ENCODE measurements at places on chromosomes 1 and 21.

DNA sequence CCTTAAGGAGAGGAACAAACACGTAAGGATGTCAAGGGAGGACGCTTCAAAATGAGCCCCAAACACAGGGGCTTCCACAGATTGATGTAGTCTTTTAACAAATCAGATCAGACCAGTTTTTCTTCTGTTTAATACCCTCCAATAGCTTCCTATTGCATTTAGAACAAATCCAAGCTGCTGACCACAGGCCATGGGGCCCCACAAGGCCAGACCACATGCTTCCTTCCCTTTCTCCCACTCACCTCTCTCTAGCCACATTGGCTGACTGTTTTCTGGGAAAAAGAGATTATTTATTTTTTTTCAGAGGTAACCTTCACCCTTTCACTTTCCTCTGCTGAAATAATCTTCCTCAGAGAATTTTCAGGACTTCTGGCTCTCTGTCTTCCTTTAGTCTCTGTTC lies 380.6 kb downstream of the SIPA1L2 start:
- DNase-seq = no peak

DNA sequence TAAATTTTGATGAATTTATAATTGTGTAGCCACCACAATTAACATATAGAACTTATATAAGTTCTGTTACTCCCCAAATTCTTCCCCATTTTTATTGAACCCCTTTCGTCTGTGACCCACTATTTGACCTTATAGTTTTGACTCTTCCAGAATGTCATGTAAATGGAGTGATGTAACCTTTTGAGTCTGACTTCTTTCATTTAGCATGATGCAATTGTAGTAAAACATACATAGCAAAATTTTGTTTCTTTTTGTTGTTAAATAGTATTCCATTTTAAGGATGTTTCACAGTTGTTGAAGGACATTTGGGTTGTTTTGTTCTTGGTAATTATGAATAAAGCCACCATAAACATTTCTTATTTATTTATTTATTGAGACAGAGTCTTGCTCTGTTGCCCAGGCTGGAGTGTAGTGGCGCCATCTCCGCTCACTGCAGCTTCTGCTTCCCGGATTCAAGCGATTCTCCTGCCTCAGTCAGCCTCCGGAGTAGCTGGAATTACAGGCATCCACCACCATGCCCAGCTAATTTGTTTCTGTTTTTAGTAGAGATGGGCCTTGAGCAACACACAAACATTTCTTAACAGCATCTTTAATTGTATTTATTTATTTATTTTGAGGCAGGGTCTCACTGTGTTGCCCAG lies 33.6 kb downstream of the RPRD2 start:
- no peak for DNase-seq

DNA sequence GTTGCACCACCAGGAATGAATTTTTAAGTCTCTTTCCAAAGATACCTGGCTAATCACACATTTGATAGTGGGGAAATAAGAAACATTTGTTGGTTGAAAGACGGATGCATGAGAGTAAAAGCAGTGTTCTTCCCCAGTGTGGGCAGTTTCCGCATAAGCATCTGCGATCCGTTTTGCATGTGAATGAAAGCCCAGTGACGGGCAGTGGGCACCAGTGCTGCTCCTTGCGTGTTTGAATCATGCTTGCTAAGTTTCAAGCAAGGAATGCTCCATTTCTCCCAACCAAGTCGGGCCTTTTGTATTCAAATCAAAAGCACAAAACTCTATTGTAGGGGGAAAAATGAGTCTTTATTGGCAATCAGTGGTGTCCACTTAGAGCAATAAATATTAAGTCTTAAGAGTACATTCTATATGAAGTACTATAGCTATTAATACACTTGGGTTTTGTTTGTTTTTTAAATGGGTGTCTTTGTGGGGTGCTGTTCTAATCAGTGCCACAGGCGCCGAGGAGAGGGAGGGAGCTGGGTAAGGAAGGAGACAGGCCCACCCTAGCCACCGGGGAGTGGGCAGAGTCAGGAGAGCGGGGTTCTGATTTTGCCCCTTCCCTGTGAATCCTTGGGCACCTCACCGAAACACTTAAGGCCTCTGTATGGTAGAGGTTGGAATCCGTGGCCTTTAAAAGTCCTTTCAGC lies 750 bp upstream of the PTGFRN start:
- DNase-seq = no peak

DNA sequence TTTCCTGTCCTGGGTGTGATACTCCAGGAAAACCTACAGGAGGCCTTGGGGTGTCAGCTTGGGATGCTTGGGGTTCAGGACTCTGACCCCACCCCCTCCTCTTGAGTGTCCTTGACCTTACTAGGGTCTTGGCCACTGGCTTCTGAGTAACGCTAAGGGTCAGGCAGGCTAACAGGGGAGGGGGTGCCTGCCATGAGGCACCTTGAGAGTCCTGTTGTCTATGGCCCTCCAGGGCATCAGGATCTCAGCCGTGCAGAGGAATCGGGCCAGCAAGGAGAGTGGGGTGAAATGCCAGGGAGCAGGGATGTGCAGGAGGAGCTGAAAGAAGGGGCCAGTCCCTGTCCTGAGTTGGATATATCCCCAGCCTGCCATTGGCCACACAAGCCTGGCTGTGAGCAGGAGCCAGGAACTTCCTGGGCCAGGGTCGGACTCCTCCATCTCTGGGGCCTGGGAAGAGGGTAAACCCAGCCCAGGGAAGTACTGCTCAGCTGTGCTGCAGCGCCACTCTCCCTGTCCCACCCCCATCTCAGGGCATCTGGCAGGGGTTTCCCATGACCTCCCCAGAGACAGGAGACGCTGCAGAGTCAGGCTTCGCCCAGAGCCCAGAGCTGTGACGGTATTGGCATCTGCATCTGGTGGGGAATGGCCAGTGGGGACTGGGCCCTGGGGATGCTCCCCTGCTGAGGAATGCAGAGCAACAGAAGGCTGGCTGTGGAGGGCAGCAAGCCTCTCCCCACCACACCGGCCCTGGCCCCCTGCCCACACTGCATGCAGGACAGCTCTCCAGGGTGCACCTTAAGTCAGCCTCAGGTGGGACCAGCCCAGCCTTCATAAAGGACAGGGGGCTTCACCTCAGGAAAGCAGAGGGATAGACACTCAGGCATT lies 6.3 kb downstream of the KIF21B start:
- DNase-seq = no peak

DNA sequence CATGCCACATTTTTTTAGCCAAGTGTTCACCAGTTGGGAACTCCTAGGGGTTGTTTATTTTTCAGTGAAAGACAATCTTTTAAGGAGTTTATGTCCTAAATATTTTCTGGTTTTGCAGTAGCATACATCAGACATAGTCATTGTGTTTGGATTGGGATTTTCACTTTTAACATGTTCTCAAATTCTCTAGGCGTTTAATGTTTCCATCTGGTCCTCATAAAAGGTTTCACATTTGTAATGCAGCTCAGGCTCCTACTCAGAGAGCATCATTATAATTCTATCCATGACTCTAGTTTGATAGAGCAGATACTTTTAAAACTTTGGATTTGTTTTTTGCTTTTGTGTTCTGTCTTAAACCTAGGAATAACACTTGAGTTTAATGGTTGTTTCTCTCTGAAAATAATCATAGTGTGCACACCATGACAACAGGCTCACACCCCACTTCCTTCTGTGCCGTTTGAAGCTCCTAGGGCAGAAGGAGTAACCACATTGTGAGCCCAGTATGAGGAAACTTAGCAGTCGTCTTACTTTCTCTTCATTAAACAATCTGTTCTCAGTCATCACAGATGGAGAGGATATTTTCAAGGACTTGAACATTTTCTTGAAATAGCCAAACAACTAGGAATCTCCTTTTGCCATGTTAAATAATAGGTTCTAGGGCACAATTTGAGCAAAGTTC lies 219.6 kb downstream of the PDE4B start:
- no peak for DNase-seq

GRCh38 chr1:5311147-5311546 lies 656.7 kb downstream of the AJAP1 start:
- no peak for DNase-seq

- no peak for DNase-seq
Observed at GRCh38 chr1:200959411-200959921, 64.0 kb downstream of the KIF21B start.

DNA sequence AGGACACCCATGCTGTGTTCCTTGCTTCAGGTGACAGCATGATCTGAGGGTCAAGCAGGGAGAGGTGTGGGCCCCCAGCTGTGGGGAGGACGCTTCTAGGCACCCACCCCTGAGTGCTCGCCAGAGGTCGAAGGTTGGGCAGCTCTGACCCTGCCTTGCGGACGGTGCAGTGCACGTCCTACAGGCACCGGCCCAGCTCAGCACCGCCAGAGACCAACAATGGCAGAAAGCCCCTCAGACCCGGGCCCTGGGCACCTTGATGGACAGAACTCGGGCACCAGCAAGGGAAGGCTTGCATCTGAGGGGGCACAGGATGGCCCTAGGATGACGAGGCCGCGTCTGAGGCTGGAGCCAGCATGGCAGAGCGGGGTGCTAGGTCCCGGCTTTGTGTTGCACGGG lies 24.7 kb downstream of the NADK start:
- no peak for DNase-seq

DNA sequence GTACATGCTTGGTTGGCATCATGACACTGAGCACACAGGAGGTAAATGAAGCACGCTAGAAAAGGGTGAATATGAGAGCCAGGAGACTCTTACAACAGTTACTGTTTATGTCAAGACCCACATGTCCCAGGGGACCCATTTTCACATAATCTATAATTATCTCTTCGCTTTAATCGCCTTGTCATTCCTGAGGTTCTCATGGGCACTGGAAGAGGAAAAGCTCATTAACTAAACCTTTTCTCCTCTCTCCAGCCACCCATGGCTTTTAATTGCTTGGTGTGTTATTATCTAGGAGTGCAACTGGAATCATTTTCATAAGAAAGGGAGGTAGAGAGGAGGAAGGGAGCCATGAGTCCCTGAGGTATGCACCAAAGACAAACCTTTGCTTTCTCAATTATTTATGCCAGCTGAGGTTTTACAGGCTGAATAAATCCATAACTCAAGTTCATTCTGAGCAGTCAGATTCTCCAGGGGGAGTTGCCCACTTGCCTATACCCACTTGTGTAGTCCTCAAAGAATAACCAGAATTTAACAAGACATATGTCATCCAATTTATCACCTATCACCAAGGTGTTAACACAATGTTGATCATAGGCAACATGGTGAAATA lies 77.4 kb downstream of the ACBD6 start:
- no peak for DNase-seq

- no peak for DNase-seq
Observed at GRCh38 chr21:45419162-45419561, 14.2 kb downstream of the COL18A1 start.

GRCh38 chr1:34019741-34020552 lies 145.1 kb downstream of the CSMD2 start:
- no peak for DNase-seq

- no peak for DNase-seq
Observed at GRCh38 chr1:32771561-32772280, 45.4 kb downstream of the YARS1 start.

Measured in activated CD4-positive, alpha-beta T cell treated with anti-CD3 and anti-CD28 coated beads for 24 hours (primary cell).